ENCODE measurements at places on chromosomes 11 and 22. TPM values are rescaled to one million over a fixed set of nuclear protein-coding genes. Genes with fewer than 3 reads are reported as not detected.

DDIAS gene
- 1.6 TPM for total RNA-seq

SCT gene
- total RNA-seq = not detected

IGSF9B gene
- total RNA-seq = 6.9 TPM

DNA sequence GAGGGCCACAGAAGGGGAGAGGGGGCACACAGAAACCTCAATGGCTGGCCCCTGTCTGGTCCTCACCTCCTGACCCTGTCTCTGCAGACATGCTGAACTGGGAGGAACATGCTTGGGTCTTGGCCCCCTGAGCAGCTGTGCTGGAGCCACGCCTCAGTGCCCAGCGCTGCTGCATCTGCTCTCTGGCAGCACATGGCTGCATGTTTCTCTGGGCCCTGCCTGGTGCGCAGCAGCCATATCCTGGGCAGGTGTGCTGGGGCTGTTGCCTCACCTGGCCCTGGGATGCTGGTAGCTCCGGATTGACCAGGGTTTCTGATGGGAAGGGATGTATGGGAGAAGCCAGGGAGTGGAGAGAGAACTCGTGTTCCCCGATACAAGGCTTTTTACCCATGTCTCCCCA is 248.0 kb downstream of the ST3GAL4 start:
- DNase-seq = no peak

- DNase-seq = no peak
Measured at GRCh38 chr11:39968071-39968470, 1491.4 kb downstream of the LRRC4C start.

DNA sequence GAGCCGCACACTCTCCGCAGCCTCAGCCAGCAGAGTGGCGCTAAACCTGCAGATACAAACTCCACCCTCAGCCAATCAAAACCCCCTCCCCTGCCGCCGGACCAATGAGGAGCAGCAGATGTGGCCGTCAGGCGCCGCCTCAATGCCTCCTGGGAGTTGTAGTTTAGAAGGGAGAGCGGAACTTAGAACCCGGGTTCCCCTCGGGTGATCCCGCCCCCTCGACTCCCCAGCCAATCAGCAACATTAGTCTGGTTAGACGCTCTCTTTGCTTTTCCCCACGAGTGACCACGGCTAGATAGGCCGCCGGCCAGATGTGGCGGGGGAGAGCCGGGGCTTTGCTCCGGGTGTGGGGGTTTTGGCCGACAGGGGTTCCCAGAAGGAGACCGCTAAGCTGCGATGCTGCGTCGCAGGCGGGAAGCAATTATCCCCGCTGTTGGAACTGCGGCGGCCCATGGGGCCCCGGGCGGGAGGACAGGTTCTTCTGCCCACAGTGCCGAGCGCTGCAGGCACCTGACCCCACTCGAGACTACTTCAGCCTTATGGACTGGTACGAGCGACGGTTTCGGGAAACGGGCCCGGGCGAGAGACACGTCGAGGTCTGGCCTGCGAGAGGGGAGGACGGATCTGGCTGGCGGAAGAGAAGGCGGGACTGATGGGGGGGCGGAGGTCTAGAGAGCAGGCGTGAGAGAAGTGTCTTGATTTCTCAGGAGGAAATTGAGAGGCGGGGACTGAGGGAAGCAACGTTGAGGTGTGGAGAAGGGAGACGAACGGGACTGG is at the start of the genes CHEK2 and HSCB:
CHEK2 (minus strand) TSS at position 36 of the 777 bp plus-strand sequence. CDS start 7,099 bp downstream, outside the sequence.
HSCB (plus strand) TSS at position 255 of the 777 bp plus-strand sequence; CDS start at position 312, 57 bp downstream.
- DNase-seq = peak; percentile 92
